ENCODE measurements at places on chromosomes 1 and 21.

DNA sequence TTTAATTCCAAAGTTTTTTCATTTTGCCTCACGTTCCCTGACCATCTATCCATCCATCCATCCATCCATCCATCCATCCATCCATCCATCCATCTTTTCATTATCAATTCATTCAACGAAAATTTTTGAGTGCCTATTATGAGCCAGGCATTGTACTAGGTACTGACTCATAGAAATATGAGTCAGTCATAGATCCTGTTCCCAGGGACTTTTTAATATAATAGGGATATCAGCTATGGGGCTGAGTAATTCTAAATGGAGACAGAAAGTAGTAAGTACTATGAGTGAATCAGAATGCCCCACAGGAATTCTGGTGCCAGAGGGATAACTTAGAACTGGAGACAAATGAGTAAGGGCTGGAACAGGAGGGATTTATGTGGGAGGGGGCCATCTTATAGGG is 49.8 kb upstream of the GNG12 start:
- DNase-seq = no peak

- no peak for DNase-seq
Measured at GRCh38 chr1:172940174-172940855, 110.4 kb downstream of the TNFSF18 start.

DNA sequence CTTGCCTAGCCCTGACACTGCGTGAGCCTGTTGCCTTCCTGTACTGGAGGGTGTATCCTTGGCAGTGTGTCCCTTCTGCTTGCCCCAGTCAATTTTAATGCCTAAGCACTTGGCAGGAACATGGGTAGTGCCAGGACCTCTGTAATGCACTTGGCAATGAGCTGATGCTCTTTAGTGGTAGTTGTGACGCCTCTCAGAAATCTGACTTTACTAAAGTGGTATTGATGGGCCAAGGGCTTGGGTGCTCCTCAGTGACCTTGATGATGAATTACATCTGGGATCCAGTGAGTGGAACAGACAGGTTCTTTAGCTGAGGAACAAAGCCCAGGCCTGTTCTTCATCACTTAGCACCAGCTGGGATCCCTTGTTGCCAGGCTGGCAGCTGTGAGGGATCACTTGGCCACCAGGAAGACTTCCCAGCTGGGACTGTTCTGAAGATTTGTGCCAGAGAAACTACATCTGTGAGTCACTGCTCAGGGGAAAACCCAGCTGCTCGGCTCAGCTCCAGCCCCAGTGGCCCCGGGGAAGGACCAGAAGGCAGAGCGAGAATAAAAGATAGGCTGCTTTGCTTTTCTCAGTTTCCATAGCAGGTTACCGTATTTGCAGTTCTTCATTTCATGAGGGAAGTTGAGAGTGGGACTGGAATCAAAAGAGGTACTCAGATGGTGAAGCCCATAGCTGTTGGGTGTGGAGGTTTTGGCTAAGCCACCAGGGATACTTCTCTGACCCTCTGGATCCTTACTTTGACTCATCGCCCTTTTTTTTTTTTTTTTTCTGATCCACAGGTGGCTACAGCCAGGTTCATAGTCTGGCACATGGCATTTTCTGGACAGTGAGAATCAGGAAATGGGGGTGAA is 28.5 kb upstream of the KCNA2 start:
- DNase-seq = peak; percentile 88

DNA sequence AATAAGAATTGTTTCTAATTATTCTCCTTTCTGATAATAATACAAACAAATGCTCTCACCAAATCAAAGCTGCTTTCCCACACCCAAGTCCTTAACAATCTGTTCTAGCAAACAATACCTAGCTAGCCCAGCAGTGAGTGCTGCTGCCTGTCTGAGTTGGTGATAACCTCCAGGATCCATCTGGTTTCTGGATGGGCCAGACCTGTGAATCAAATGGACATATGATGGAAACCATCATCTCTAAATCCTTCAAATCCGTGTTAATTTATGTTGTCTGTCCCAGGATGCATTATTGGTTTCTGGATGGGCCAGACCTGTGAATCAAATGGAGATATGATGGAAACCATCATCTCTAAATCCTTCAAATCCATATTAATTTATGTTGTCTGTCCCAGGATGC is 1230.0 kb downstream of the AMY1C start:
- no peak for DNase-seq

DNA sequence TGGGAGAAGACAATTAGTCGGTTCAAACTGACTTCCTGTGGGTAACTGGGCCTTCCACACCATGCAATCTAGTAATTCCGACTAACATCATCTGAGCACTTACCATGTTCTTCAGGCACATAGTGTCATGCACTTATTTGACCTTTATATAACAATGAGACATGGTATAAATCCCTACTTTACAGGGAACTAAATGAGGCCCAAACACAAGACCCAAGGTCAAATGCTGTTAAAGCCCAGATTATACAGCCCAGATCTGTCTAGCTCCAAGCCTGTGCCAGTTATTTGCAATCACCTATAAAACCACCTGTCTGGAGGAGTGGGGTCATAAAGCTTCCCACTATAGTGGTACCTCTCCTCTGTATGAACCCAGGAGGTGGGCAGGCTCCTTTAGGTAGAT is 40.8 kb downstream of the JAK1 start:
- no peak for DNase-seq

- no peak for DNase-seq
Measured at GRCh38 chr1:183069562-183070216, 46.5 kb downstream of the LAMC1 start.

DNA sequence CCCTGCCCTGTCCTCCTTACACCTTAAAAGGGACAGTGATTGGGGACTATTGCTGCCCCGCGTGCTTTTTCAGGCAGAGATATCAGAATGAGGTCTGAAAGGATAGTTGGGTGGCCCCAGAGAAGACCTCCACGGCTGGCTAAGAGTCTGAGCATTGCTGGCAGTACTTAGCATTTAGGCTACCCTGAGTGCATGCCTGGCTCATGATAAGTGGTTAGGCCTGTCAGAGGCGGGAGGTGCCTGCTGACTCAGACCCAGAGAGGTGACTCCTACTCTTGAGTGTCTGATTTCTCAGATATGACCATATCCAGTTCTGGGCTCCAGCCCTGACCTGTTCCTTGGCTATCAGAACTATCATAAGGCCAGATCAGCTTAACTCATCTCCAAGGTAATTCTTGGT is 213.7 kb downstream of the PBX1 start:
- DNase-seq = no peak

DNA sequence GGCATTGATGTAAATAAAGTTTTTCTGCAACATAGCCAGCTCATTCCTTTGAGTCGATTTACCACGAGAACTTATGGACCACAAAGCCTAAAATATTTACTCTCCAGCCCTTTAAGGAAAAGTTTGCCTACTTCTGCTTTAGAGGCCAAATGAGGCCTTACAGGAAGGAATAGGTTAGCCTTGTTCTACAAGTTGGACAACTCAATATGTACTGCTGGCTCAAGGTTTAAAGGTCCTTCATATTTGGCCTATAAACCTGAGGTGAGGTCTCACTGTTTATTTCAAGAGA is 144.5 kb upstream of the DNAH14 start:
- DNase-seq = no peak

- DNase-seq = peak; percentile 22
Measured at GRCh38 chr1:54604572-54605370, 18.6 kb downstream of the FAM151A start.

DNA sequence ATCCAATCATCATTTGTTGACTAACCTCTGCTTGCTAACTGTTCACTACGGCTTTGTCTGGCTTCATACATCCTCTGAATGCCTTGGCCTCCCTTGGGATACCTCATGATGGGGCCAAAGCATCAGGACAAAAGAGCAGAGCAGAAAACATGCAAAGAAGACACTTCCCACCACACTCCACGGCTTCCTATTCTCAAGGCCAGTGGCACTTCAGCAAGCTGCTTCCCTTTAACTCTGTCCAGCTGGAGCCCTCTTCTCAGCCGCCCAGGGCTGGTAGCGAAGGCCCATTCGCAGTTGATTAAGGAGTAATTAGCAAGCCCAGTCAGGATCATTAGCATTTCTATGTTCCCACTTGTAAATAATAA is 224.3 kb upstream of the FGGY start:
- DNase-seq = no peak

- DNase-seq = no peak
Measured at GRCh38 chr21:34279883-34280282, 83.9 kb upstream of the KCNE2 start.

GRCh38 chr1:117556976-117557375 is 48.9 kb upstream of the TENT5C start:
- DNase-seq = no peak

- no peak for DNase-seq
Measured at GRCh38 chr1:94504601-94505000, 37.0 kb downstream of the F3 start.

GRCh38 chr21:41547111-41547510 is 39.2 kb upstream of the TMPRSS2 start:
- no peak for DNase-seq

DNA sequence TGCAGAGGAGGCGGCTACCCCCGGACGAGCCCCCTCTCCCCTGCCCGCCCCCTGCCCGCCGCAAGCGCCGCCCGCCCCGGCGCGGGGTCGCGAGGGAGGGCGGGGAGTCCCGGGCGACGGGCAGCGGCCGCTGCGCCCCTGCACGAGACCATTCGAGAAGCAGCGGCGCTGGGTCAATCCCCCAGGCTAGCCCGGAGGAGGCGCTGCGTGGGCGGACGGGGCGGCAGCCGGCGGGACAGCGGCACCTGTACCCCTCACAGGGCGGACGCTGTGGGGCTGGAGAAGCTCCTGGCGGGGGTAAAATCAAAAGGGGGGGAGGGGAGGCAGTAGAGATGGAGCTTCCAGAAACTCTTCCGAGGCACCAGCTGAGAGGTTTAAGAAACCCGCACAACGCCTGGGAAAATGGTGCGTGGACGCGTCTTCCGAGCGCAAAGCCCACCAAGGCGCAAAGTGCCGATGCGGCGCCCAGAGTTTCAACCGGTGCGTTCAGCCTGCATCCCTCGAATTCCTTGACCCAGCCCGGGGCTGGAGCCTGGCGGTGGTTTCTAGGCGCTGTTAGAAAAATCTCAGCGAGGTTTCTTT is at the start of gene PLPPR5:
Gene PLPPR5 (minus strand): TSS at position 1 of the 582 bp plus-strand sequence. CDS start 190 bp downstream, outside the sequence.
- no peak for DNase-seq

GRCh38 chr21:29557931-29558725 is 259.4 kb downstream of the BACH1 start:
- DNase-seq = no peak

DNA sequence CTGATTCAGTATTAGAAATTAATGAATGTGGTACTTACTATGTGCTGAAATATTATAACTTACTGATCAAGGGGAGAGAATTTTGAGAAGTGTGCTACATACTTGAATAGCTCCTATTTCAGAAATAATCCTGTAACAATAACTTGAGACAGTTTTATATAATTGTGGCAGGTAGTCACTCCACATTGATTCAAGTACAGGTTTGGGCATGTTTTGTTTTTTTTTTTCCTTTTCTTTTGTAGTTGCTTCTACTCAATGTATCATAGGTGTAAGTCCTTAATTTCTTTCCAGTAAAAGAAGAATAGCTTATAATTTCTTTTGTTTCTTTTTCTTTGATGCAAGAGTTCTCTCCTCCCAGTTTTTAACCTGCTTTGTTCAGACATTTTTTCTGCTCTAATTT is 86.1 kb upstream of the ADGRL2 start:
- DNase-seq = no peak

GRCh38 chr1:62778208-62778607 is 5.7 kb upstream of the ATG4C start:
- DNase-seq = no peak

GRCh38 chr1:203408486-203409481 is 57.9 kb upstream of the FMOD start:
- no peak for DNase-seq

- no peak for DNase-seq
Measured at GRCh38 chr1:206021008-206021625, 2.6 kb downstream of the CTSE start.

DNA sequence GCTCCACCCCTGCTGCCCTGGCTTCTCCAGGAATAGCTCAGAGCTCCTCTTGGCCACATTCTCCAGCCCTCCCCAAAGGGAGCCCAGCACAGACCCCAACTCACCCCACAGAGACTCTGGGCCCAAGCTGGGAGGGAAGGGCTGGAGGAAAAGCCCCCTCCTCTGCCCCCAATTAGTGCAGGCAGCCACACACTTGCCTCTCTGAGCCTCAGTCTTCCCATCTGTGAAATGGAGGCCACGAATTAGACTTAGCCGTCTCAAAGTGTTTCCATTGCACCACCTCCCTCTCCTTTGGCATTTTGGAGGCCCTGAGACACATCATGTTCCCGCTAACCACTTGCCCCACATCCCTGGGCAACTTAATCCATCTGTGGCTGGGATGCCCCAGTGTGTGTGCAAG is 108.0 kb downstream of the PAX7 start:
- DNase-seq = no peak

- DNase-seq = no peak
Measured at GRCh38 chr1:150809651-150810050, 1.6 kb upstream of the CTSK start.

DNA sequence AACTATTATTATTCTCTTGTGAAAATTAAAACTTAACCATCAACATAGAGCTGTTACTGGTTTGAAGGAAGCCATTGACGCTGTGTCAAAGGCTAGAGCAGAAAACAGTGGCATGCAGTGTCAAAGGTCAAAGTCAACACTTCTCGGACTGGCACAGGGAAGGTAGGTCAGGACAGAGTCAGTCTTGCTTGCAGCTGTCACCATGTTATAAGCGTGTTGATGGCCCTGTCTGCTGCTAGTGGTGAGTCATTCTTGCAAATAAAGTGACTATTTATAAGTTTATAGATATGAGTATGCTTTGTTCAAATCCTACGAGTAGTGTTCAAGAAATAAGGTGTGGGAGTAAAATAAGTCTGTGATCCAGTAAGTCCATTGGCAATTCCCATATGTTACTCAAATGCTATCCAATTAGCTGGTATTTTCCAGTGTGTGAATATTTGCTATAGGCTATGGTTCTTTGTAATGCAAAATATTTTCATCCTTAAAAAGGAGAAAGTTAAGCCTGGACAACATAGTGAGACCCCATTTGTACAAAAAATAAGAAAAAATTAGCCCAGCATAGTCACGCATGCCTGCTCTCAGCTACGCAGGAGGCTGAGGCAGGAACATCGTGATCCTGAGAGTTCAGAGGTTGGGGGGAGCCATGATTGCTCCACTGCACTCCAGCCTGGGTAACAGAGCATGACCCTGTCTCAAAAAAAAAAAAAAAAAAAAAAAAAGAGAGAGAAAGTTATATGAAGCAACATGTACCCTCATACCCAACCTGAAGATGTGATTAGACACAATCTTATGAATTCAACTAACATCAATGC is 26.3 kb upstream of the TINAGL1 start:
- no peak for DNase-seq

- DNase-seq = no peak
Measured at GRCh38 chr21:41090981-41091380, 77.0 kb upstream of the BACE2 start.

Data from CD4-positive, alpha-beta T cell (primary cell).